ENCODE measurements at places on chromosomes 12 and 14.

GRCh38 chr14:95758331-95758730 is 44.4 kb upstream of the TCL1A start:
- DNase-seq, result no peak

GRCh38 chr14:64942531-64943111 is at the start of gene GPX2:
Gene GPX2, minus strand, starts transcription at chr14:64942745. Its CDS starts 19 bp downstream, at chr14:64942726.
- no peak for DNase-seq

DNA sequence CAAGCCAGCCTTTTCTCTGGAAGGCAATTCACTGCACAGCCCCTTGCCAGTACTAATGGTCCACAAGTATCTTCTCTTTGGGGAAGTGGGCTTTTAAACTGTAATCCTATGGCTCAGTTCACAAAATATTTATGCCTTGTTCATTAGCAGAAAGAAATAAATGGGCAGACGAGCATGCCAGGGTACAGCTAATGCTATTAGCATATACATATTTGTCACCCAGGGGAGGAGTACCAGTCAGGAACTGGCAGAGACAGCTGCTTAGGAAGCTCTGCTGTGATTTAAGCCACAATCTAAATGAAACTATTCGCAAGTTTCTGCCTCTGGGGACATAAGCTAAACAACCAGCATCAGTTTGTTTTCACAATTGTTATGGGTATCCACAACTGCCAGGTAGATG is 113.4 kb upstream of the CCDC198 start:
- no peak for DNase-seq

DNA sequence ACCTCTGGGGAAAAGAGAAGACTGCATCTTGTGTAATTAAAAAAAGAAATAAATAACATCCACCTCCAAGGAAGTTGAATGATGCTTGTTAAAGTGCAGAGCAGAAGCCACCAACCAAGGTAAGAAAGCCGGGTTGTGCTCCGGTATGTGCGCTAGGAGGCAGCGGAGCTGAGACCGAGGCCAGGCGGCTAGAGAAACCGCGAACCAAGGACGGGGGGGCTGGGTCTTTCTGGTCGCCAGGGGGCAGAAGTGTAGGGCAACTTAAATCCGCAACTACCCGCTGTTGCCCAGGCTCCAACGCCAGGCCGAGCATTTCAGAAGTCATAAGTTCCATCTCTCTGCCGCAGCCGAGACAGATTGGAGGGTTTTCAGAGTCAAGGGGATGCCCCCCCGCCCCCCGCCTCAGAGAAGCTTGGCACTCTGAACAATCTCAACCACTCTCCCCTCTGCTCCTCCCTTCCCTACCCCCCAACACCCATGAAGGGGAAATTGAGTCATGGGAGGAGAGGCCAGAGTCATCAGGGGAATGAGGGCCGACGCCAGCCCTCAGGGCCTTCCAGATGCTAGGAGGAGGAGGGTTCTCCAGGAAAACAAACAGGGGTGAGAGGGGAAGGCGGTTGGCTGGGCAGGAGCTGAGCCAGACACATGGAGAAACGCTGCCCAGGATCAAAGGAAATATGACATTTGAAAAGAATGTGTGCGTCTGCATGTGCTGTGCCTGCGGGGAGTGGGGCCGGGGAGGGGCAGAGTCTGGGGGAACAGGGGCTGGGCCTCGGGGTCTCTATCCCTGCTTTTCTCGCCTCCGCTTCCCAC is 2.2 kb upstream of the NFATC4 start:
- DNase-seq, result peak; percentile 25

DNA sequence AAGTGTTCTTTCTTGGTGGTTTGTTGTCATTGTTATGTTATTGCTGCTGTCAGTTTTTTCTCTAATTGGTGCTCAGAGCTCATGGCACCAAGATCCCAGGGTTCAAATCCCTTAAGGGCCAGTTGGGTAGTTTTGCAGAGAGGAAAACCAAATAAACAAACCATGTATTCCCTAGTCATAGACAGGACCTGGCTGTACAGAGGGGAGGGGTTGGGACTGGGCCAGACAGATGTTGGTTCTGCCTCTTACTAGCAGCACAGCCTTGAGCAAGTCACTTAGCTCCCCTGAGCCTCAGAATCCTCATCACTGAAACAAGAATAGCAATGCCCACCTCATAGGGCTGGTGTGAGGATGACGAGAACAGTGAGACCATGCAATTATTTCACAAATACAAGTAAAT is 53.4 kb downstream of the LTBP2 start:
- DNase-seq, result no peak

GRCh38 chr12:3224530-3224903 is 147.3 kb downstream of the TSPAN9 start:
- no peak for DNase-seq

DNA sequence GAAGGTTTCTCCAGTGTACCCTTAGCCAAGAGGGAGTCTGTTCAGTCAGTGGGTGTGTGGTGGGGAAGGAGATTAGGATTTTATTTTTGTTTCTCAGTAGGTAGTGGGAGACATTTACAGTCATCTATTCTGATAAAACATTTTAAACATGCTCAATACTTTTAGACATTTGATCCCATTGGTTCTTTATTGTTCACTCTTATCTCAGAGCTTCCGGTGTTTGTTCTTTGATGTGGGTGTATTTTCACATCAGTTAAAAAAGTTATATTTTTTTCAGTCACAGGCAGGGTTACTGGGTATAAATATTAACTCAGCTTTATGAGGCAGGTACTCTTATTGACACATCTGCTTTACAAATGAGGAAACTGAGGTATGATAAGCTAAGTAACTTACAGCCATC is 43.3 kb upstream of the LRRK2 start:
- DNase-seq, result no peak

DNA sequence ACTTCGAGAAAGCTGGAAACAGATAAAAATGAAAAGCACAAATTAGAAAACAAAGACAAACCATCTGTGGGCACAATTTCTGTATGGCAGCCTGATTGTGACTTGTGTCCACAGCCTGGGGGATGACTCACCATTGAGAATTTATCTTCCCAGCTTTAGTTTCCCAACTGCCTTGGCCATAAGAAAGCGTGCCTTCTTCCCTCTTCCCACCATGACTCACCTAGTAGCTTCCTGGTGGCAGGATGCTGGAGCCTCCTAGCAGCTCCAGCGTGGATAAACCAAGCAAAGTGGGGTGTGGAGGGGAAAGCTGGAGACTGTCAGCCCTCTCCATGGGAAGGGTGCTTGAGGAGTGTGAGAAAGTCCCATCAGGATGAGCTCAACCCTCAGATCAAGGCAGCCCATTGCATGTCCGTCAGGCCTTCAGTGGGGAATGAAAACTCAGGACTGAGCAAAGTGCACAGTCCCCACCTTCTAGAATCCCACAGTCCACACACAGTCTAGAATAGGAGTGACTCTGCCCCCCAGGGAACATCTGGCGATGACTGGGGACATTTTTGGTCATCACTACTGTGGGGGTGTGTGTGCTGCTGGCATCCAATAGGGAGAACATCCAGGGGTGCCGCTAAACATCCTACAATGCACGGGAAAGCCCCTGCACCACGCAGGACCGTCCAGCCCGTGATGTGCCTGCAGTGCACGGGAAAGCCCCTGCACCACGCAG is 22.4 kb upstream of the SERPINA6 start:
- DNase-seq, result no peak

- no peak for DNase-seq
These were observed 160.9 kb downstream of the SPTSSA start for GRCh38 chr14:34300882-34301734.

GRCh38 chr12:51246254-51246853 is 7.7 kb downstream of the DAZAP2 start:
- no peak for DNase-seq

DNA sequence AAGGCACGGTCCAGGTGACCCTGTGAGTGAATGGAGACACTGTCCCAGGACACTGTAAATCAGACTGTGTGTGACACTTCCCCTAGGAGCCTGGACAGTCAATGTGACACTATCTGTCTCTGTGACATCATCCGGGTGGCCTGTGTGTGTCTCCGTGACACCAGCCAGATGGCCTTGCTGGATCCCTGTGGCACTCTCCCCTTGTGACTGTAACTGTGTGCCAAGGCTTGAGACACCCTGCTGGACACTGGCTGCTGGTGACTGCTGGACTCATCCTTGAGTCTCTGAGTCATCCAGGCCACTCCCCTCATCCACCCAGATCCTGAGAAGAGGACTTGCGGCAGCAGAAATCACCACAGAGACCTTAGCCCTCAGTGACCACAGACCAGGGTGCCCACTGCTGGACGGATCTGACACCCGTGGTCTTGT is 51.6 kb downstream of the MVK start:
- DNase-seq, result no peak

GRCh38 chr14:71166180-71166837 is 259.1 kb downstream of the PCNX1 start:
- no peak for DNase-seq

- DNase-seq, result no peak
These were observed 52.1 kb downstream of the STON2 start for GRCh38 chr14:81348061-81348460.

DNA sequence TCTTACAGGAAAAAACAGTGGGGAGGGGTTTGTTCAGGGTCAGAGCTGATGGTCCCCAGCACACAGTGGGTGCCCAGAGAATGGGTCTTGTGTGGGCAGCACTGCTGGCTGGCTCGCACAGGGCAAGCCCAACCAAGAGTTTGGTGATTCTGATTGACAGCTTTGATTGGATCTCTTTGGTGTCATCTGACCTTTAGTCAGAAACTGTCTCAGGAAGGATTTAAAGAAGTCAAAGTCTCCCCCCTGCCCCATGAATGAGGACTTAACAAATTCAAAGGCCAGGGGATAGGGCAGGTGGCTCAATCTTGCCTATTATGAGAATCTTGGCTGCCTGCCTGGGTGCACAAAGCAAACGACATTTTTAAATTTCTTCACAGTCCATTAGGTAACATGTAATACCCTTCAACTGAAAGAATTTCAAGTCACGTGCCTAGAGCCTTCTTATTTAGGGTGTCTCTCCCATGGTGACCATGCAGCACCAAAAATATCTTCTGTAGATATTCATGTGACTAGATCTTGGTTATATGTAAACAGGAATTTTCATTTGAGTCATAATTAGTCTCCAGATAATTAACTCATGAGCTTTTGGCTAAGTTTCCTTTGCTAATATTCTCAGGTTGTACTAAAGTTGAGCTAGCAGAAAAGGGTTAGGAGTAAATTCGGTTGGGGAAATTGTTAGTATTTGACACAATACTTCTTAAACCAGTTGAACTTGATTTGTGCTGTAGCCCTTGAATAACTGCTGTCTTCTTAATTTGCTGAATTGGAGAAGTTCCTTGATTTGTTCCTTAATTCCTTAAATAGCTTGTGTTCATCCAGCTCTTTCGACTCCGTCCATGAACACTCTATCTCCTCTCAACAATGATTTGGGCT is 54.5 kb upstream of the HECTD1 start:
- no peak for DNase-seq

- no peak for DNase-seq
These were observed 874.4 kb upstream of the USP15 start for GRCh38 chr12:61385771-61386170.

- no peak for DNase-seq
These were observed 64.8 kb downstream of the PRICKLE1 start for GRCh38 chr12:42524716-42525115.

DNA sequence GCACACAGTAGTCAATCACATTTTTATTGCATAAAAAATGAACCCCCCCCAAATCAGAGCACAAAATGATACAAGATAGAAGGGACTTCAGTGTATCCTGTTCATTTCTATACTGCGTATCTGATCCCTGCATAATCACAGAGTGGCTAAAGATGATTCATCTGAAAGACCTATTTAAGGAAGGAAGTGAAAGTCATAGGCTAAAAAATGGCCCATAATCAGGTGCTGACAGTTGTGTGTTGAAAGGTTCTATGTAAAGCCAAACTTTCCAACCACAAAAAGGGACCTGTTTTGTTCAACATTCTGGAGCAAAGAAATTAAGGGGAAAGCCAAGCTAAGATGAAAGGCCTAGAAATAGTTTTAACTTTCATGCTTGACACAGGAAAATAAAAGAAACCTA is 147.8 kb upstream of the ATP2B1 start:
- DNase-seq, result no peak

- no peak for DNase-seq
These were observed 475.5 kb downstream of the AACS start for GRCh38 chr12:125540580-125541204.

DNA sequence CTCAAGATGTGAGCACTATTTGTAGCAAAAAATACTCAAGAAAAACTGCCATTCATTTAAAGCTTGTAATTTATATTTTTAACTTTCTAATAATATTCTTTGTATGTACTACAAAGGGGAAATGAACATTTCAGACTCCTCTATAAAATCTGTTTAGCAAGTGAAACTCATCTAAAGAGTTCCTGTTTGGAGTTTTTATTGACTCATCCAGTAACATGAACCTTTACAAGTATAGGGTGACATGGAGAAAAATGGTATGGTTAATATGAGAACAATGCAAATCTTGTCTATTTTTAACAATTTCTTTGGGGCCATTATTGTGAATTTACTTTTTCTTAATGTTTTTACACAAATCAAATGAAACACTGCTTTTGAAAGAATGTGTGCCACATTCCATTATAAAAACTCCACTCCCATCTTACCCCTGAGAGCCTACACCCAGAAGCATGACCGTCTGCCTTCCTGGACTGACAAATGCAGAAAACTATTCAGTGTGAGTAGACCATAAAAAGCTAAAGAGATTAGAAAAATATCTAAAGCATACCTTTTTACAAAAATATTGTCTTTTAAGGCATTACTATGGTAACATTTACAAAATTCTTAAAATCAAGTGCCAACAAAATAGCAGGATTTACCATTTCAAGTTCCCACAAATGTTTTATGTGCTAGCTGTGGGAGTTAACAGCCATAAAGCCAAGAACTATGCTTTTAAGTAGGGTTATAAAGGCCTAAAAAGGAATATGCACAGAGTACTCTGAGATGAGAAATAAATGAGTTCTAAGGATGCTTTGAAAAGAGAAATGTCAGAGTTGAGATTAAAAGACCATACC is 144.0 kb downstream of the ADAMTS20 start:
- DNase-seq, result no peak

GRCh38 chr14:31010935-31011334 is 14.5 kb upstream of the AP4S1 start:
- DNase-seq, result no peak

DNA sequence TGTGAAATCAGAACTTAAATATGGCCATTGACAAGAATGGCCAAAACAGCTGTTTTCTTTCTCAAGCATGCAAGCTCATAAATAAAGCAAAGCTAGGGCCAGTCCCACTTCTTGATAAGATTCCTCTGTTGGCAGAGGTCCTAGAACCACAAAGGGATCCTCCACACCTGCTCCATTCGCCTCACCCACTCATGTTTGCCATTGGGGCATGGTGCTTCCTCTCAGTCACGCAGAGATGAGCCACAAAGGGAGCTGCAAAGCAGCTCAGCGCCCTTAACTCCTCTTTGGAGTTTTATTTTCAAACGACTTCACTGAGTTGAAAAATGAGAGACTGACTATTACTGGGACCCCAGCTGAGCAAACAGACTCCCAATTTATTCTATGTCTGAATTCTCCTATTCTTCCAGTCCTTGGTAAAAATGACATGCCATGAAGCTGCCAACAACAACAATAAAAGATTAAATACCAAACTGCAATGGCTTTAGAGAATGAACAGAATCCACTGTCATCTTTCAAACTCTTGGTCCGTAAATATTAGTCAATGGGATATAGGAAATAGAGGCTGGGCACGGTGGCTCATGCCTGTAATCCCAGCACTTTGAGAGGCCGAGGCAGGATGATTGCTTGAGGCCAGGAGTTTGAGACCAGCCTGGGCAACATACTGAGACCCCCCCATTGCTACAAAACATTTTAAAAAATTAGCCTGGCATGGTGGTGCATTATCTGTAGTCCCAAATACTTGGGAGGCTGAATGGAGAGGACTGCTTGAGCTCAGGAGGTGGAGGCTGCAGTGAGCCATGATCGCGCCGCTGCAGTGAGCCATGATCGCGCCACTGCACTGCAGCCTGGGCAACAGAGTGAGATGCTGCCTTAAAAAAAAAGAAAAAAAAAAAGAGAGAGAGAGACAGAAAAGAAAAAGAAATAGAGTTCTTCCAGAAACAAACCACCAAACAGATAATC is 16.4 kb downstream of the MANSC1 start:
- DNase-seq, result no peak

Data from effector CD4-positive, alpha-beta T cell (primary cell).